NCI-H2029 treated with DMSO at 0.1 percent for 48 hours (cell line): ENCODE measurements at places on chromosomes 5 and 9.

DNA sequence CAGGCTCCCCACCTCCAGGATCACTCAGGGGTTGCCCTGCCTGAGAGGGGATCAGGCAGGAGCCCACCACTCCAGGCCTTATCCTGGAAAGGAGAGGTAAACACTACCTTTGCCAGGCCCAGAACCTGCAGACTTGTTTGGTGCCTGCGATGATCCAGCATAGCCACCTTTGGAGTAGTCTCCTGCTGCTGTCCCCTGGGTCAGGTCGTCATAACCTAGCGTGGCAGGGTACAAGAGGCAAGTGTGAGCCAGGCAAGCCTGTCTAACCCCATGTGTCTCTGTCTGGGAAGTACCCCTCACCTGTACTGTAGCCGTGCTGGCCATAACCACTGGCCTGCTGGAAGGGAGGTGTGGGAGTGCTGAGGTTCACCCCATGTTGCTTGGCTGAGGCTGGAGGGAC lies 106.1 kb downstream of the UBE2R2 start:
- DNase-seq, result no peak

DNA sequence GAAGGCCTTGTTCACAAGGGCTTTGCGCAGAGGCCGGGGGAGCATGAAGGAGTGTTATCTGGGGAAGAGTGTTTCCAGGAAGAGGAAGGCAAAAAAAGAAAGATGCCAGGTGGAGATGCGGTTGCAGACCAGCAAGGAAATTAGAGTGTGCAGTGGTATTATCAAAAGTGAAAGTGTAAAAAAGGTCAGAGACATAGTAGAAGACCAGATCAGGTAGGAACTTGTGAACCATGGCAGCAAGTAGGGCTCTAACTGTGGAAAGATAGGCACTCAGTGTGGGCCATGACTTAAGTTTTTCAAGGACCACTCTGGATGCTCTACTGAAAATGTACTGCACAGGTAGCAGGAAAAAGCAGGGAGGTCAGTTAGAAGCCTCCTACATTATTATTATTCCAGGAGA lies 90.1 kb upstream of the SPOCK1 start:
- DNase-seq, result no peak

GRCh38 chr5:62183727-62184126 lies 122.3 kb upstream of the KIF2A start:
- DNase-seq, result no peak

DNA sequence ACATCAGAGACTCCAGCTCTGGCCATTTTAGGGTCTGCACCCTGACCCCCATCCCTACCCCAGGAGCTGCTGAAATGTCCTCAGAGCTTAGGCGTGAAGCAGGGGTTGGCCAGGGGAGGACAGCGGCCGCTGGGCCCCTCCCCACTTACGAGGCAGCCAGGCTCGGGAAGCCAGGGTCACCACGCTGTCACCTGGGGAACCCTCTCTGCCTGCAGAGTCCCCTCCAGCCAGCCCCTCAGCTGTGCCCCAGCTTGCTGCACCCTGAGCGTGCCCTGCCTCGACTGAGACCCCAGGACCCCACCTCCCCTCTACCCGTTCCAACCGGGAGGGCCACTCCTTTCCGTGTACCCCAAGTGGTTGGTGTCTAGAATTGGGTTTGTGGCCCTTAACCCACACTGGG lies 2.7 kb downstream of the LCN10 start:
- DNase-seq, result no peak

DNA sequence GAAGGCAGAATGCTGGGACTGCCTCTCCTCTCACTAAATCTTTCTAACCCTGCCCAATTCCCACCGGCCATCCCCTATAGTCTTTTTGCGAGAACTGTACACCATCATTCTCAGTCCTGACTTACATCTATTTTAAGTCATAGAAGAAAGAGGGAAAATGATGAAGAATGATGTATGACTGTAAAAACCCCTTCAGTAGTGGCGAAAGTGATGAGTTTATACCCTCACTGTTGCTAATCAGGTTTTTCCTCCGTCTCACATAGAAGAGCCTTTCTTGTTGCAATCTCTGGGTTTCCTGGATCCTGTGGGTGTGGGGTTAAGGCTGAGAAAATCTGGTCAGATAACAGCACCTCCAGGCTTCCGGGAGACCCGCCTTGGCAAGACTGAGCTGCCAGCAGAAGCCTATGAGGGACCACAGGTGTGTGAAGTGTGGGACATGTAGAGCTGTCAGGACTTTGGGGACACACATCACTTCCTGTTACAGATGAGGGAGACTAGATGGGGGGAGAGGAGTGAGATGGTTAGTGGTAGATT lies 147.1 kb upstream of the SLC12A2 start:
- no peak for DNase-seq

DNA sequence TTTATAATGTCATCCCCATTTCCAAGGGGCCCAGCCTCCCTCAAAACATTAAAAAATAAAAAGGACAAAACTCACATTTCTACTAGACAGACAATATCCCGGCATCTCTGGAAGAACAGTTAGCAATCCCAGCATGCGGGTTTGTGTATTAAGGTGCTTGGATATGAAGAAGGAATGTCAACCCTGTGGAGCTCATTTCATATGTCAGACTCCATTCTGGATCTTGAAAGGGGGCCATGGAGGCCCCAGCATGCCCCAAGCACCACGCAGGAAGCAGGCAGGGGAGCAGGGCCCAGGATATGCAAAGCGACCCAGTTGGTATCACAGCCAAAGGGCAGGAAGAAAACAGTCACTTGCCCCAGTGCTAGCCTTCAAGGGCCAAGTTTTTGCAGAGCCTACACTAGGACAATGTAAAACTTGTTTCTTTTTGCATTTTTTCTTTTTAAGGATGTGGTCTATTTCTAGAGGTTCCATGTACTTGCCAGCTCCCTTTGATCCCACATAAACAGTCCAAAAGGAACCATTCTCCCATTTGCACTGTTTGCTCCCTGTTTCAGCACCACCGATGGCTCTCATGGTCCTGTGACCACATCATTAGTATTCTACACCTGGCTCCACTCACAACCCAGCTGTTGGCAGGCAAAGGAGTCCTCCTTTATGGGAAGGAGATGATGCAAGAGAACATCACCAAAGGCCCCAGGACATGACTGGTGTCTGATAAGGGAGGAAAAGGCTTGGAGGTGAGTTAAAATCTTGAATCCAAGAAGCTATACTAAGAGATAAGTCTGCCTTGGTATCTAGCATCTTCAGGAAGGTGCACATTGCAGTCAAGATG lies 58.3 kb downstream of the FGF1 start:
- peak; percentile 38 for DNase-seq

- no peak for DNase-seq
Observed at GRCh38 chr5:129041196-129041881, 53.2 kb upstream of the ISOC1 start.

DNA sequence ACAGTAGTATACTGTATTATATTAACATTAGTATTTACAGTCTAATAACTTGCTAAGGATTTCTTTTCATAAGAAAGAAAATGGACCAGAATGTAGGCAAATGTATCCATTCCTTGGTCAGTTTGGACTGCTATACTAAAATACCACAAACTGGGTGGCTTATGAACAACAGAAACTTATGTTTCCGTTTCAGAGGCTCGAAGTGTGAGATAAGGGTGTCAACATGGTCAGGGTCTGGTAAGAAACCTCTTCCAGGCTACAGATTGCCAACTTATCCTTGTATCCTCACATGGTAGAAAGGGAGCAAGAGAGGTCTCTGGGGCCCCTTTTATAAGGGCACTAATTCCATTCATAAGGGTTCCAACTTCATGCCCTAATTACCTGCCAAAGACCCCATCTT lies 9.2 kb upstream of the ESM1 start:
- no peak for DNase-seq

DNA sequence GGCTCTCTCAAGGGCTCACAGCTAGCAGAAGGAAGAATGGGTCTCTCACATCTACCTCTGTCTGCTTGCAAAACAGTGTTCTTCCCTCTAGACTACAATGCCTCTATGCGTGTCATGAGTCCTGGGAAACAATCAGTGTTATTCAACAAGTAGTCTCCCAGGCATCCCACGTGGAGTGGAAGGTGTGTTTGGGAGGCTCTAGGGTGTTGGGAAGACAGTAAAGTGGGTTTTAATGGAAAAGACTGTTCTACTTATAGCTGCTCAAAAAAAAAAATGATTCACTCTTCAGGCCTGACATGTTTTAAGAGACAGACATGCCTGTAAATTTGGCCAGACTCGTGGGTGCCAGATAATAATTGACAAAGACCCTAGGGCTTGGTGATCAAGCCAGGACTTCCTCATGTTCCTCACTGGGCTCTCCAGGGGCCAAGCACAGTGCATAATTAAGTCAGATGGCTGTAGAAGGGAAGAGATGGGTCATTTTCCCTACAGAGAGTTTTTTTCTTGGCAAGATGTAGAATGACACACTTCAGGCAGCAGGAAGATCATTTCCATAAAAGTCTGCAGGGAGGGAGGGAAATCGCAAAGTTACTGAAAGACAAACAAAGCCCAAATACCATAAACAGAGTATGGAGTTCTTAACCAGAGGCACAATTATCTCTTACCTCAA lies 246.4 kb downstream of the ACTL7B start:
- no peak for DNase-seq

DNA sequence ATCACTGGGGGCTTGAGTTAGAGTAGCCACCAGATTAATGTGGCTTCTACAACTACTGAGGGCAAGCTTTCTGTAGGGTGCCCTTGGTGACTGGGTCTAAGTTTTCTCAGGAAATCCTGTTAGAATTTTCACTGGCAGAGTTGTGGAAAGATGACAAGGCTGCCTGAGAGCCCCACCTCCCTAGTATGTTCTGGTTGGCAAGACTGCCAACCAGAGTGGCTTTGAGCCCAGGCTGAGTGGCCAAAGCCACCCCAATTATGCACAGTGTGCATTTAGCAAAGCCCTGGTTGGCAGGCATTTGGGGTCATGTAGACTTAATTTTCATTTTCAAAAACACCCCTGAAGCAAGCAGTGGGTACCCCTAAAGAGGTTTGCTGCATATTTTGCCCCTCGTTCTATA lies 136.7 kb upstream of the HAPLN1 start:
- DNase-seq, result no peak

DNA sequence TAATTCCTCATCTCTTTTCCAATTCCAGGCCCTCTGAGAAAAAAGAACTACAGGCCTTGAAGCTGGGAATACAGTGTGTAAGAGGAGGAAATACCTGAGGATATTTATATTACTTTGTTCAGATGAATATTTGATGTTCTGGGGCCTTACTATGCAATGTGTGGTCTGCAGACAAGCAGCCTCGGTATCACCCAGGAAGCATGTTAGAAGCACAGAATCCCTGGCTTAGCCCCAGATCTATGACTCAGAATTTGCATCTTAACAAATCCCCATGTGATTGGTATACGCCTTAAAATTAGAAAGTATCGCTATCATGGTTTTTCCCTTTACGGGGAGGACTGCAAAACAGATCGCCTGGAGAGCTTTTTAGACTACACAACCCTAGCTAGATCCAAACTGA lies 121.0 kb downstream of the JAKMIP2 start:
- no peak for DNase-seq
